ENCODE measurements at places on chromosomes 11 and 22. TPM values are rescaled to one million over a fixed set of nuclear protein-coding genes. Genes with fewer than 3 reads are reported as not detected.

- DNase-seq: no peak
Observed at GRCh38 chr11:125062931-125063428, at the start of gene SLC37A2. Gene SLC37A2 (plus strand): TSS chr11:125063305. CDS start chr11:125063368, 63 bp downstream.

DNA sequence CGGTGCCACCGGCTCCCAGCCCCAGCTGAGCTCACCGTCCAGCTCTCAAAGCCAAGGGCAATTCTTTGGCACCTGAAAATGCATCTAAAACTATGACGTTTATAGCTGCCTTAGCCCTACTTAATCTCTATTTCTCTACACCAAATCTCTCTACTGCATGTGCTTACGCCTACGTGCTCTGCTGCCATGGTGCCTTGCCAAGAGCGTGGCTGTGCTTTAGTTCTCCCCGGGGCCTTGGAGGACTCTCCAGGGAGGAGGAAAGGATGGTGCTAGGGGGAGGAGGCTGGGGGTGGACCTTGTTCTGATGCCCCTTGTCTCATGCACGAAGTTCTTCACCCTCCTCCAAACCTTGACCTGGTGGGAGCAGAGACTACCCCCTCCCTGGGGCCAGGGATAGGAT lies 9.0 kb upstream of the BID start:
- no peak for DNase-seq

DNA sequence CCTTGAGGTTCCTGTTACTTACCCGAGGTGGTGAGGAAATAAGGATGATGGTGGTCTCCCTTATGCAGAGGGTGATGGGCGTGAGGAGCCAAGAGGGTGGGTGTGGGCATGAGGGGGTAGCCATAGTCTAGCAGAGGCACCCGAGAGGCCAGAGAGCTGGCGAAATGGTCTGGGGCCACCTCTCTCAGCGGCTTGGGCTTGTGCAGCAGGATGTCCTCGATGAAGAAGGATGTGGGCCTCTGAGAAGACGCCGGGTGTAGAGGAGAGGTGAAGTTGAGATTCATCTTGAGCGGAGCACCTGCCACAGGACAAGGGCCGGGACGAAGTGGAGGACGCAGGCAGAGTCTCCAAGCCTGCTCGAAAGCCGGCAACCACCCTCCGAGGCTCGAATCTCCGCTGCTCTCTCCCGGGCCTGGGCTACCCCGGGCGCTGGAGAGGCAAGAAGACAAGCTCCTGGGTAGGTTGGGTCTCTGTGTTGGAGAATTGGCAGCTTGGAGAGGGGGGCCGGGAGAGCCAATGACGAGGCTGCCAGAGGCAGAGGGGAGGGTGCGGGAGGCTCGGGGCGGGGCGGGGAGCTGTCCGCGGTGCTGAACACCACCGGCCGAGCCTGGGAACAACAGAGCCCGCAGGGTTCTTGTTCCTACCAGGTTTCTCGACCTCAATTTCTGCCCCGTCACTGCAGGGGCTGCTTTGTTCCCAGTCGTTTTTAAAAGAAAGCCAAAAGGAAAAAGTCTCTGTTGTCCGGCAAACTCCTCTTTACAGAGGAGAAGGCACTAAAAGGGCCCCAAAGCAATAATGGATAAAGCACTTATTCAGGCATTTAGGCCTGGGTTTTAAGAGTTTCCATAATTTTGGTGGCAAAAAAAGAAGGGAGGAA lies at the start of gene BSX:
Gene BSX (minus strand): TSS at position 447 of the 877 bp plus-strand sequence. CDS start 163 bp downstream, at position 284.
- DNase-seq: peak; percentile 42

DNA sequence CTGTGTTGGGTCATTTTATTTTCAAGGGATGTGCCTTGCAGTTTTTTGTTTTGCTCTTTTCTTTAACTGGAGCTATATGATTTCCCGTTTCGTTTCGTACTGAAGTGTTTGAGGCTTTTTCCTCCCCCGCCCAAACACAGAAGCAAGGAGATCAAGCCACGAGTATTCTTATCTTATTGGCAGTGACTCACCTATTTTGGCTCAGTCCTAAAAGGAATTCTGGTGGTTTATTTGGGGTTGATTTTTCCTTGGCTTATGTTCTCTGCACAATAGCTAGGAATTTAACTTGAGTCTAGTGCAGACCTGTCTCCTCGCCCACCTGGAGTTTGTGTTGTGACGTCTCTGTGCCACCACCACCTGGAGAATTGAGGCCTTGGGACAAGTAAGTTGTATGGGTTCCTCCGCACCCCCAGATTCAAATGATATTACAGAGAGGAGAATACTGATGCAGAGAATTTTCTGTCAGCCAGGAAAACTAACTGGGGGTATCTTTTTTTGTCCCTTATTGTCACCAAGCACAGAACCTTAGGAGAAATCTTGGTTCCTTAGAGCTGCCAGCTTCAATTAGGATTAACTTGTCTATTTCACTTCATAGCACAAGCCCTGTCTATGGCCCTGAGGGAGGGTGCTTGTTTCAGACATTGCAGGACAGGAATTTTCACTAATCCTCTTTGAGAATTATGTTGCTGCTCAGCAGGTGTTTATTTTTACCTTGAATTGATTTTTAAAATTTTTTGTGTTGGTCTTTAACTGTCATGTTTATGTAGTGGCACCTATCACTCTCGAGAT lies 90.4 kb upstream of the BIRC3 start:
- DNase-seq: no peak

GRCh38 chr22:19353363-19354131 lies 62.0 kb upstream of the CLTCL1 start:
- DNase-seq: no peak

DNA sequence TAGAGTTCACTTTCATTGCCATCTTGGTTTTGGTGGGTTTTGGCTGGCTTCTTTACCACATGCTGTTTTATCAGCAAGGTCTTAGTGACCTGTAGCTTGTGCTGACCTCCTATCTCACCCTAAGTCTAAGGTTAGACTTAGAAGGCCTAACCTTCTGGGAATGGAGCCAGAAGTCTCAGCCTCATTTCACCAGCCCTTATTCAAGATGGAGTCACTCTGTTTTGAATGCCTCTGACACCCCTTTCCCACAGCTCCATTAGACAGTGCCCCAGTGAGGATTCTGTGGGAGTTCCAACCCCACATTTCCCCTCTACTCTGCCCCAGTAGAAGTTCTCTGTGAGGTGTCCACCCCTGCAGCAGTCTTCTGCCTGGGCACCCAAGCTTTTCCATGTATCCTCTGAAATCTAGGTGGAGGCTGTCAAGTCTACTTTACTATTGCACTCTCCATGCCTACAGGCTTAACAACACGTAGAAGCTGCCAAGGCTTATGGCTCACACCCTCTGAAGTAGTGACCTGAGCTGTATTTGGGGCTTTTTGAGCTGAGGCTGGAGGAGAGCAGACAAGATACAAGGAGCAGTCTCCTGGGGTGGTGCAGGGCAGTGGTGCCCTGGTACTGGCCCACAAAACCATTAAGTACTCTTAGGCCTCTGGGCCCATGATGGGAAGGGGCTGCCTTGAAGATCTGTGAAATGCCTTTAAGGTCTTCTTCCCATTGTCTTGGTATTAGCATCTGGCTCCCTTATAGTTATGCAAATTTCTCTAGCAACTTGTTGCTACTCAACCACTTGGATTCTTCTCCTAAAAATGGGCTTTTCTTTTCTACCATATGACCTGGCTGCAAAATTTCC lies 65.9 kb upstream of the SC5D start:
- DNase-seq: no peak

DNA sequence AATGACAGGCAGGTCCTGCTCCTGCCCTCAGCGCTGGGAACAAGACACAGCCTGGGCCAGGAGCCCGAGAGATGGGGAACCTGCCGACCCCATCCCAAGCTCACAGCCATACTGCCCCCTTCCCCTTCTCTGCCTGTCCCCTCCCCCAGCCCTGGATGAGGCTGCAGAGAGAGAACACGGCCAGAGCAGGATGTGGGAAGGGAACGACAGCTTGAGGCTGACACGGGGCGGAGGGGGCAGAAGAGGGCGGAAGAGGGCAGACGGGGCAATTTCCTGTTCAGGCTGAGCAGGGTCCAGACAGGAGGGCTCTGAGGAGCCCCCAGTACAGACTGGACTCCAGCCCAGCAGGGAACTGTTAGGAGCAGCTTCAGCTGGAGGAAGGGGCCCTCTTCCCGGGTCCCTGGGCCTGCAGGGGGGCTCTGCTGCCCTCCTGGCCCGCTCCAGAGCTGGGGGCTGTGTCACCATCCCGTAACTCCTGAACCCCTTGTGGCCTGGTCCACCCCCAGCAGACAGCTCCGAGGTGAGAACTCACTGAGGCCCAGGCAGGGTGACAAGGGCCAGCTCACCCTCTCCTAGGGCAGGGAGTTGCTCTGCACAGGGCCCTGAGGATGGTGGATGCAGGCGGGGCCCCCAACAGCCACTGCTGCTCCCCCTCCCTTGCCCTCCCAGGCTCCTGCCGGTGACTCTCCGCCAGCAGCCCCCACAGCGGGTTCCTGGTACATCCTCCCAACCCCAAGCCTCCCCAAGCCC lies 5.7 kb downstream of the CTSD start:
- no peak for DNase-seq

- DNase-seq: no peak
Observed at GRCh38 chr11:69537126-69537525, 55.7 kb downstream of the LINC01488 start.

GRCh38 chr22:23216461-23217170 lies 36.3 kb downstream of the BCR start:
- no peak for DNase-seq

- no peak for DNase-seq
Observed at GRCh38 chr22:49447837-49448236, 379.8 kb downstream of the BRD1 start.

GRCh38 chr11:127003260-127003981 lies 2.9 kb upstream of the KIRREL3 start:
- DNase-seq: no peak

GRCh38 chr11:46537537-46538295 lies 56.1 kb downstream of the AMBRA1 start:
- DNase-seq: peak; percentile 45

Gene CNTN5
- polyA plus RNA-seq: 123 TPM

Gene TTC28
- polyA plus RNA-seq: 51.9 TPM

Gene APLP2
- 434 TPM for polyA plus RNA-seq

Gene APOL5
- polyA plus RNA-seq: not detected

Gene RAG2
- polyA plus RNA-seq: 0.50 TPM

Gene FBLN1
- polyA plus RNA-seq: 183 TPM

Gene TRIM49
- not detected for polyA plus RNA-seq

Gene NCF4
- polyA plus RNA-seq: 2.3 TPM

Gene TXN2
- 106 TPM for polyA plus RNA-seq

Gene OR5T2
- not detected for polyA plus RNA-seq

Gene SPON1
- polyA plus RNA-seq: 45.0 TPM
